ENCODE measurements at places on chromosomes 6 and 20.

DNA sequence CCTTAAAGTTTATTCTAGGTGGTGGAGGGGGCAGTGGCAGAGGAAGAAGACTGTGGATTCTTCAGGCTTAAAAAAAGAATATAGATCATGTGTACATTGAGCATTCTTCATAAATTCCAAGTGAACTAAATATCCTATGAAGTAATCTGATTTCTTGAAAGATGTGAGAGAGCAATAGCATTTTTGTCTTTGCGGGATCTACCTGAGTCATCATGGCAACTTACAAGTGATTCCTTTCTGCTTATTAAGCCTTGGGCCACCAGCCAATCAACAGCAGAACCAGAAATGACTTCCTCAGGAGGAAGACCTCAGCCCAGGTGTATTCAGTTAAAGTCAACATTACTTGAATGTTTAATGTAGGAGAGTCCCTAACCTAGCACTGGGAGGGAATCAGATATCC, 756.9 kb downstream of the TFAP2A start:
- DNase-seq: no peak

DNA sequence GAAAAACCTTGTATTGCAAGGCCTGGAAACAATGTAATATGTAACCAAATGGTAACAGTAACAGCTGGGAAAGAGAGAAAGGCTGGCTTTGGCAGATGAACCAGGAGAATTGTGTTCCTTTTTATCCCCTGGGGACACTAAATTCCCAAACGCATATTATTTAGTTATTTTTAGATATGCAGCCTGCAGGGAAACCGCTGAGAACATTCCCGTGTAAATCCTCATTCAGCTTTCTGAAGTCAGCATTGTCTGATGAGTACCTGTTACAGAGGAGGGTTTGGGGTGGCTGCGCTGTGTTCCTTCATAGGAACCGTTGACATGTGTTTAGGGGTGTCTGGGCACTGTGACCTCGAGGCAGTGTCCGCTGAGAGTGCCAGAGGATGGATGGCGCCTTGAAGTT, 101.3 kb downstream of the SMOC2 start:
- no peak for DNase-seq

DNA sequence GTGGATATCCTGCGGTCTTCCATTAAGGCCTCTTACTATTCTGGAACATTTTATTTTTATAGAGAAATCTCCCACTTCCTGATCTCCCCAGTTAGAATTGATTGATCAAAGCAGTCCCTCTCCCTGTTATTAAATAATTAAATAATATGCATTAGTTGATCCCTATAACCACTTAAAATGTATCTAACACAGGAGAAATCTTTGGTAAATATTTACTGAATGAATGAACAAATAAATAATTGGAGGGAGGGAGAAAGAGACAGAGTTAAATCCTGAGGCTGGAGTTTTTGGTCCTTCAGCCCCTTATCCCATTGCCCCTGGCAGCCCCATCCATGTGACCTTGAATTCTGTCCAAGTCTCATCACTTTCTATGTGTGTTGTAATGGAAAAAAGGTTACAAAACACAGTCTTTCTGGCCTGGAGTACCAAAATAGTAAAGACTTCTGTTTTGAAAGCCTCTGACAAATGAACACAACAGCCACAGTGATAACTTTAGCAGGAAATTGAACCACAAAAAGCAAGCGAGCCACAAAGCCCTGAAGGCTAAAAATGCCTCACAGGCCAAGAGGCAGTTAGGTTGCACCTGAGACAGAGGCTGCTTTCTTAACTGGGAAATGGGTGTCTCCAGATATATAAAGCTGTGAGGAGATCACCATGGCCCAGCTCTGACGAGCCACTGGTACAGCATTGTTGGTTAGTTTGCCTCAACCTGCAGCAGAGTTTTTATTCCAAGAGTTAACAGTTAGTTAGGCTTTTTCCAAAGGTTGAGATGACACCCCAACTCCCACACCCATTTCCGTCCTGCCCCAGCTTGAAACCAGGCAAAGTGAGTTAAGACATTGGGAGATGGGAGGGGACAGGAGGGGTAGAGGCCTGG, 11.3 kb downstream of the NT5E start:
- no peak for DNase-seq

- no peak for DNase-seq
Observed at GRCh38 chr20:51811042-51811355, 8.7 kb upstream of the SALL4 start.

DNA sequence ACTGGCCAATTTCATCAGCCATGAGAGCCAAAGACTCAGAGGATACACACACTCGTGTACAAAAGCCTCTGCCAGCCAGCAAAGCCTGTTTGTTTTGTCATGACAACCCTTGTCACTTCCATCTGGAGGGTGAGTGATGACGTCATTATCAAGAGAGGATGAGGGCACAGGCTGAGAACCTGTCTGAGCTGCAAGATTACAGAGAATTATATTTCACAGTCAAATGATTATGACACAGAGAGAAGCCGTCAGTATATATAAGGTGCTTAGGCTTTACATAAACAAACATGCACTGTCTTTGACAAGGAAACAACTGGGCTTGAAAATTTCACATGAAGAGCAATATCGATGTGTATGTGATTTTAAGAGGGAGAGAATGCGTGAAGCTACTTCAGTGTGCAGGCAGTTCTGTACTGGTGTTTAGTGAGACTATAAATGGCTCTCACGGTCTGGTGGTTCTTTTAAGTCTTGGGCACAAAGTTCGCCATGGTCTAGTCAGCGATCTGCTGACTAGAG, 36.5 kb upstream of the BCLAF1 start:
- DNase-seq: no peak

- DNase-seq: no peak
Observed at GRCh38 chr6:109579361-109579760, 96.3 kb upstream of the ZBTB24 start.

- DNase-seq: no peak
Observed at GRCh38 chr20:57071954-57072583, 194.4 kb downstream of the BMP7 start.

GRCh38 chr6:12474167-12475140, 184.3 kb downstream of the EDN1 start:
- no peak for DNase-seq

GRCh38 chr20:25237610-25238318, 10.1 kb upstream of the PYGB start:
- peak; percentile 79 for DNase-seq

GRCh38 chr6:68777956-68778355, 142.9 kb downstream of the ADGRB3 start:
- DNase-seq: peak; percentile 2

GRCh38 chr20:45322952-45323383, 14.9 kb upstream of the MATN4 start:
- peak; percentile 26 for DNase-seq

DNA sequence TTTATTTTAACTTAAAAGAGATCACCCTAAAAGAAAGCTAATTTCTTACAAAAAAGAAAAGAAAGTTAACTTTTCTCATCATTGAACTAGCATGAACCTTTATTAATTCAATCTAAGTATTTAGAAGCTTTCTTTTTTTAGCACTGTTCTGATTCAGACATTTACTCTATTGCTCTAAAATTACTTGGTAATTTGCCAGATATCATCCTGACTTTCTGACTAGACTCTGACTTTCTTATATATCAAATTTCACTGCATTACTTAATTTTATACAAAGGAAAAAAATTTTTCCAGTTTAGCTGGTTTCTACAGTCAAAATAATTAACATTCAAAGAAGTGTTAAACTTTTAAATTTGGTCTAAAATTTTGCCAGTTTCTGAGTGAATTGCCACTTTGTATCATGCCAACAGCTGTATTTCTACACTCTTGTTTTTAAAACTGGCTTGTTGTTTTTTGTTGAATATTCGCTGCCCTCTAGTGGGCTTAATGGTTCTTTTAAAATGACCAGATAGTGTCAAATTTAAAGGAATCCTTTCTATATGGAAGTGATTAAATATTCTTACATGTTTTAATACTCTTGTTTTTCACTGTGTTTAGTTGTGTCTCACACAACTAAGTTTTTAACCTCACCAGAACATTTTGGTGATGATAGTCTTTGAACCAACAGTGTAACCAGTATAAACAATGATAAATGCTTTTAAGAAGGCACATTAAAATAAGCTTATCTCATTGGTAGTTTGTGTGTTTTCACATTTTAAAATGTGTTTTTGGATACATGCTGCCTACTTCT, 102.0 kb downstream of the POPDC3 start:
- DNase-seq: no peak

DNA sequence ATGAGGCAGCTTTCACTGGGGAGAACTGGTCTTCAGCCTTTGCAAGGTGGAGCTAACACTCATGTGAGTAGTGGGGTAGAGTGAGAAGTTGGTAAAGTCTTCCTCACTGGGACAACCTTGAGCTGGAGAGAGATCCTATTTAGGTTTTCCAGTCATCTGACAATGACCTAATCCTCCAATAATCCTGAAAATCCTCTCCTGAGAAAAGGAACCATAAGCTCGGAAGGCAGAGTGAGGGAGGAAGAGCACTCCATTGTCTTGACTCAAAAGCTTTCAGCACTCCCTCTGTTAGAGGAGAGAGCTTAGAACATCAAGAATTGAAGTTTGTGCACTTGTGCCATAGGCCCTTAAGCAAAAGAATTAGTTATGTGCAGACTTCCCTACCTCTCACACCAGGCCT, 77.8 kb downstream of the TRAM2 start:
- DNase-seq: no peak

- DNase-seq: no peak
Observed at GRCh38 chr6:29850011-29850553, 22.5 kb downstream of the HLA-G start.

GRCh38 chr6:33272275-33273128, 627 bp downstream of the RPS18 start:
- DNase-seq: no peak
